Upper lobe of right lung (tissue), 1 donor: ENCODE measurements at places on chromosomes 1 and 21. TPM values are rescaled to one million over a fixed set of nuclear protein-coding genes. Genes with fewer than 3 reads are reported as not detected.

DNA sequence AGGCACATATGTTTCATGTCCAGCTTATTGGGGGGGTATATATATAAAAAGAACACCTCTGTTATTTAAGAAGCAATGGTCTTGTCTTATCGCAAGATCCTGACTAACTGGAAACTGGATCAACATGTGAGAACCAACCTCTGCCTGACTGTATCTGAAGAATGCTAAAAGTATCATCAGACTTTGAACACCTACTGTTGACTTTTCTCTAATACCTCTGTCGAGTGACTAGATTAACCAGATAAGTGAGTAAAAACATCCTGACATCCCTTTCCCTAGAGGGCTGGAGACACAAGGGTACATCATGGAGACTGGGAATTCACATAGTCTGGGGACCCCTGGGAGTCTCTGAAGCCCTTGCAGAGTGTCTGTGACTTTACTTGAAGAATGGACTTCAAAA, 26.3 kb upstream of the PIGC start:
- DNase-seq: no peak
- H3K36me3 ChIP-seq: no peaks in the 10 kb centered on the region
- no peak overlapping the region for H3K27ac ChIP-seq
- no peaks in the 10 kb centered on the region for H3K27me3 ChIP-seq
- H3K4me1 ChIP-seq: no peaks in the 10 kb centered on the region

GRCh38 chr21:35222021-35222420, 172.9 kb upstream of the RUNX1 start:
- no peaks in the 10 kb centered on the region for H3K36me3 ChIP-seq
- H3K27ac ChIP-seq: no peak overlapping the region
- H3K4me1 ChIP-seq: peaks cover 9% of the 10 kb centered on the region
- DNase-seq: no peak

GRCh38 chr1:174789399-174789798, 210.3 kb upstream of the CACYBP start:
- H3K4me3 ChIP-seq: no peak overlapping the region
- no peaks in the 10 kb centered on the region for H3K27me3 ChIP-seq
- H3K36me3 ChIP-seq: no peaks in the 10 kb centered on the region
- no peak for DNase-seq
- no peaks in the 10 kb centered on the region for H3K4me1 ChIP-seq

GRCh38 chr1:186155594-186155993, 219.5 kb downstream of the TPR start:
- peaks cover 3% of the 10 kb centered on the region for H3K36me3 ChIP-seq
- H3K4me3 ChIP-seq: no peak overlapping the region
- H3K27me3 ChIP-seq: no peaks in the 10 kb centered on the region
- no peak overlapping the region for H3K27ac ChIP-seq

- H3K36me3 ChIP-seq: no peaks in the 10 kb centered on the region
- H3K4me3 ChIP-seq: no peak overlapping the region
- DNase-seq: no peak
- peaks cover 11% of the 10 kb centered on the region for H3K4me1 ChIP-seq
- no peak overlapping the region for H3K27ac ChIP-seq
These were observed 8.6 kb downstream of the NR5A2 start for GRCh38 chr1:200035956-200036618.

RGS1 gene
- 27.8 TPM for total RNA-seq

HRNR gene
- not detected for total RNA-seq

AJAP1 gene
- 0.52 TPM for total RNA-seq
